ENCODE measurements at places on chromosomes 3 and 15. TPM values are rescaled to one million over a fixed set of nuclear protein-coding genes. Genes with fewer than 3 reads are reported as not detected.

DNA sequence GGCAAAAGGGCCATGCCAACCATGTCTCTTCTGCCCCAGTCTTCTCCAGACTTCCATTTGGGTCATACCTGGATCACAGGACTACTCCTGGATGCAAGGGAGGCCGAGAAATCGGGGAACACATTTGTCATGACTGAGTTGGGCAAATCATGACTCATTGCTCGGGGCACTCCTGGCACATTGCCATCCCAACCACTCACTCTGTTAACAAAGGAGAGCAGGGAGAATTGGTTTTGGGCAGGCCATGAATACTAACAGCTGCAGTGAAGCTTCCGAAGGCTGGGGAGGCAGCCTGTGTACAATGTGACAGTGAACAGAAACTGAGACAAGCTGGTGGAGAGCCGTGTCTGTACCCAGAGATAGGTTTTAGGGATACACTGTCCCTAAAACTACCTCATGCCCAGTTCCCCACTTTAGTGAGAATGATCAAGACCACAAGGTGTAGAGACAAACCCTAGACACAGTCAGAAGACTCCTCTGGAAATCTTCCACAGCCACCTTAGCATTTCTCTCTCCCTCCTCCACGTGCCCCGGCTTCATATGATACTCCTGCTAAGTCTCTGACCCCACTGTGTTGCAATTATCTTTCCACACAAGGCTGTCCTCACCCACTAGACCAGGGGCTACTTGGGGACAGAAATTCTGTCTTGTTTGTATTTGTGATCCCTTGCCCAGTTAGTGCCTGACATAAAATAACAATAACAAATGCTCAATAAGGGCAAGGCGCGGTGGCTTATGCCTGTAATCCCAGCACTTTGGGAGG lies 10.5 kb upstream of the BUB1B start:
- DNase-seq = no peak

DNA sequence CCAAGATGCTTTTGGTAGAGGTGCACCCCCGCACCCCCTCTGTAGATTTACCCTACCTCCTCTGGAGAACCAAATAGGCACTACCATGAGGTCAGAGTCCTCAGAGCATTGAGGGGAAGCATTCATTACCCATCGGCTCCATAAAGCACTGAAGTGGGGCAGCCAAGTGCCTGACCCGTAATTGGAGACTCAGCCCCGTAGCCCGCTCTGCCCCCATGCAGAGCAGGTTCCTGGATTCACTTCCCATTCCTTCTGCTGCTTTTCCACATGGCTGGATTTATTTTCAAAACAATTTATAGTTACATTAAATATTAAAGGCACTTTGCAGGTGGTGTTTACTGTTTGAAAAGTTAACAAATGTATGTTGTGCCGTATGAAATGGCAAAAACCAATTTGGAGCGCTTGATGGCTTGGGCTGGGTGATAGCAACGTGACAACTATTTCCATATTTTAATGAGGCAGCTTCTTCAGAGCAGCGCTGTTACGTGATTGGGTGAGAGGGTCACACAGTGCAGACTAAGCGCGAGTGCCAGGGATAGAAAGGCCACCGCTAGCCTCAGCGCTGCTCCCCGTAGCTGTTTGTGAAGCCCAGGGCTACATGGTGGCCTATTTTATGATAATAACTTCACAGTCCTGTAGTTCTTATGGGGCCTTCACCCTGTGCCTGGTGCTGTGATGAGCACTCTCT lies 373.8 kb upstream of the PROK2 start:
- no peak for DNase-seq

DNA sequence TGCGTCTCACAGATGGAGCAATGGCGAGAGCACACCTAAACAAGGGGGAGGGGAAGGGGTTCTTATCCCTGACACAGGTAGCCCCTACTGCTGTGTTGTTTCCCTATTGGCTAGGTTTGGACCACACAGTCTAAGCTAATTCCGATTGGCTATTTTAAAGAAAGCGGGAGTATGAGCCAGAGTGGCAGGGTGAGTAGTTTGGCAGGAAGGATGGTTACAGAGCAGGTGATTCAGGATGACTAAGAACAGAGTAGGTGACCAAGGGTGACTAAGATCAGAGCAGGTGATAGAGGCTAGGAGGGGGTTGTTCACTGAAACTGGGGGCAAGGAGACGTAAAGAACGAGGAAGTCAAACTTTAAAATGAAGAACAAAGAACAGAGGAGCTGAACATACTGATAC lies 511.8 kb downstream of the EDEM1 start:
- DNase-seq = no peak

- DNase-seq = no peak
Observed at GRCh38 chr15:94387442-94387841, 156.1 kb downstream of the MCTP2 start.

DNA sequence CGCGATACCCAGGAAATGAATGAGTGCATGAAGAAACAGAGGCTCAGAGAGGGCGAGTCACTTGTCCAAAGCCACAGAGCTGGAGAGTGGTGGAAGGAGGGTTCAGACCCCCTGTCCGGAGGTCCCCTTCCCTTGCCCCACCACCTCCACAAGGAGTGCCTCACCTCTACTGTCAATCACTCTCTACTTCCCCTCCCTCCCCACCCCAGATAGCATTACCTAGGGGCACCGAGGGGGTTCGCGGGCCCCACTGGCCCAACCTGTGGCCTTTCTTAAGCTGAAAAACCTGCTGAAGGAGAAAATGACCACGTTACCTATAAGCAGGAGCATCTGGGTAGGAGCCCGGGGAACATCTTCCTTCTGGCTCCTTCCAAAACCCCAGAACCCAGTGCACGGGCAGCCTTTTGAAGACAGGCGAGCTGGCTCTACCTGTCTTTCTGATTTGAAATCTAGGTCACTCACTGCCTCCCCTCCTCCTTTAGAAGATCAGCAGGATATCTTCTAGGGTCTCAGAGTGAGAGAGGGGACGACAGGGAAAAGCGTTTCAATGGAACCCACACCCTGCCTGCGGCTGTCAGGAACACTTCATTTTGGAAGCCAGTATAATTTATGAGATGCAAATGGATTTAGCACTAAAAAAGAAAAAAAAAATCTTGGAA lies 89.9 kb upstream of the MEF2A start:
- DNase-seq = no peak

DNA sequence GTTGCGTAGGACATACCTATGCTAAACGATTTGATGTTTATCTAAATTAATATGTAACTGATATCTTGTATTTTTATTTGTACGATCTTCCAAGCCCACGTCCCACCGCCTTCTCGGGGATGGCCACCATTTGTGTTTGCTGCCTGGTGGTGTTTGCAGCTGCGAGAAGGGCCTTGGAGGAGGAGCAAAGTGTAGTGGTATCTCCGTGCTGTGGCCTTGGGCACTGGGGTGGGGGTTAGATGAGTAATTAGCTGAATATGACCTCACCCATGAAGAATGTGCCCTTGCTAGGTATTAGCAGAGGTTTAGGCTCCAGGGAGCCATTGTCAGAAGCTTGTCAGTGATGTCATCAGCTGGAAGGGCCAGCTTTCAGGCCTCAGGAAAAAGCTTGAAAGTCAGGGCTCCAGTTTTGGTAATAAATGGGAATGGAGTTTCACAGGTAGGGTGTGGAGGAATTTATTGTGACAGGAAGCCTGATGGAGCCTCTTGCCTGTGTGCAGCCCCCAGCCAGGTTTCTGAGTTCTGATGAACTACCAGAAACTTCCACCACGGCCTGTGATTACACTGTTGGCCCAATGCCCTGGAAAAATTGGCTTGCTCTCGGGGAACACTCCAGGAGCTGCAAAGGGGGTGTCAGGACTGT lies 41.0 kb downstream of the FLNB start:
- DNase-seq = peak; percentile 46

- DNase-seq = no peak
Observed at GRCh38 chr3:171687581-171687980, 122.7 kb downstream of the PLD1 start.

GRCh38 chr3:97863031-97863430 lies 41.2 kb downstream of the CRYBG3 start:
- DNase-seq = no peak

- DNase-seq = no peak
Observed at GRCh38 chr3:71252466-71252865, 331.1 kb downstream of the FOXP1 start.

- DNase-seq = no peak
Observed at GRCh38 chr15:36449084-36449661, 130.3 kb upstream of the CDIN1 start.

- DNase-seq = no peak
Observed at GRCh38 chr15:36603987-36604386, 24.6 kb downstream of the CDIN1 start.

DNA sequence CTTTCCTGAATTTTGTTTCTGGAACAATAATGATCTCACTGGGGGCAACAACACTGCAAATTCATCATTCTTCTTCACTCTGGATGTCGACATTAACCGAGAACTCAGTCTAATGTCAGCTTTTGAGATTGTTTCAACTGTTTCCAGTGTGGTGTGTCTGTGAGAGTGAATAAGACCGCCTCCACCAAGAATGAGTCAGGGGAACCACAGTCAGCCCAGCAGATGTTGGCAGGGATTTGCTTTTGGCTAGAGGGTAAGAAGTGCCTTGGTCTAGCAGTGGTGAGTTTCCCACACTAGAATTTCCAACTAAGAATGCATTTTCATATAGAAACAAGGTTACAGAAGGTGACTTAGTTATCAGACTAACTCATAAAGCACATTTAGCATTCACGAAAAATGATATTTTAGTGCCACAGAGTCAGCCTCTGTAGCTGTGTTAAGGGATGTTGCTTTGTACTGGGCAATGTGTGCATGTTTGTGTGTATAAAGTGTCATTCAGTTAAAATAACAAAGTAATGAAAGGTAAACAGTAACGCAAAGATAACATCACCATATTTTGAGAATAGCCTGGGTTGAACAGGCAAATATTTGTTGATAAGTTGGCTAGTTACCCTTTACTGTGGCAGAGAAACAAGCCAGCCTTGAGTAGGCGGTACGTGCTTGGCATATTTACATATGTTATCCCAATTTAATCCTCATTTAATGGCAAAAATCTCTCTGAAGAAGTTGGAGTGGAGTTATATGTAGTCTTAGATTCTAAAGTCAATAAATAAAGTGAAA lies 33.8 kb downstream of the DRD3 start:
- no peak for DNase-seq

GRCh38 chr3:55166576-55167555 lies 239.0 kb upstream of the LRTM1 start:
- no peak for DNase-seq

DNA sequence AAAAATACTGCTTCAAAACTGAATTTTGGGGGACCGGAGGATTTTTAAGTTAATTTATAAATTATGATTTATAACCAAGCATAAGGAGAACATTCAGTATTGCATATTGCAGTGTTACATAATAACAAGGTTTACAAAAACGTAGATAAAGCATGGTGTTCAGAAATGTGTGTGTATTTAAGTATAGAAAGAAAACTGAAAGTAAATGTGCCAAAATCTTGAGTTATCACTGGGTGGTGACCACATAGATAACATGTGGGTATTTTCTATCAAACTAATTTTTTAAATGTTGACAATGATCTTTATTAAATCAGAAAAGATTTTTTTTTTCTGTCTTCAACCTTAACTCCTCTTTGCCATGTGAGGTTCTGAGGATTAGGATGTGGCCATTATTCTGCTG lies 32.6 kb downstream of the EIF2AK4 start:
- DNase-seq = no peak

- DNase-seq = no peak
Observed at GRCh38 chr3:57960174-57960505, 48.1 kb upstream of the FLNB start.

- no peak for DNase-seq
Observed at GRCh38 chr3:16357186-16358121, 92.4 kb downstream of the OXNAD1 start.

- DNase-seq = no peak
Observed at GRCh38 chr3:187767266-187768012, 22.2 kb upstream of the BCL6 start.

DNA sequence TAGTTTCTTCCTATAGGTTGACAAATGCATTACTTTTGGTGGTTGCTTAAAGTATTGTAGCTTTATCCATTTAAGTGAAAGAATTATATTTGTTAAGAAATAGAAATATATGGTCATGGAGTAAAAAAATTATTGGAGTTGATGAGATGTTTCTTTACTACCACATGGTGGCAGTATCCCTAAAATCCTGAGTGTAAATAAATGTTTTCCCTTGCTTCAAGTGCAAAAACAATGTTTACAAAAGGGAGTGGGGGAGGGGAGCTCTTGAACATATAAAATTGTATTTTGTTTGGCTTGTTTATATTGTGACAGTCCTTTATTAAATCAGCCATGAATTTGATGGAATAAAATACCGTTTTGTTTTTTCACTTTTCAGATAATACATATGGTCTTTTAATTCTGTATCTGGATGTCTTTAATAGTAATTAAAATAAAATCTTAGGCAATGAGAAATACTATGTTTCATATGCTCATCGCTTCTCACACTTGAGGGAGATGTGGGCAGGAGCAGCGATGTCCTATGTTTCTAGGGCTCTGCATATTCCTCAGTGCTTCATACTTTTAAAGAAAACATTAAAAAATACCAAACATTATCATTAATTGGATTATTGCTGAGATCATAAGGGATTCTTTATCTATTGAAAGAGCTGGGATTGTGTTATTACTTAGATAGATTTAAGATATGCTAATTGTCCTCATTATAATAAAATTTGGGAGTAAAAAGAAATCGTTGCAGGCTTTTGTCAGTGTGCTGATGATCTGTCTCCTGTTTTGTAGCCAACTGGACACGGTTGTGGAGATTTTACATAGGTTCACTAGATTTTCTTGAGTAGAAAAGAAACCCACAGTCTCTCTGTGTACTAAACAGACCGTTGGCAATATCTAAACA lies 349.7 kb downstream of the TUSC7 start:
- DNase-seq = no peak

- no peak for DNase-seq
Observed at GRCh38 chr15:77695961-77696582, 63.4 kb upstream of the LINGO1 start.

DNA sequence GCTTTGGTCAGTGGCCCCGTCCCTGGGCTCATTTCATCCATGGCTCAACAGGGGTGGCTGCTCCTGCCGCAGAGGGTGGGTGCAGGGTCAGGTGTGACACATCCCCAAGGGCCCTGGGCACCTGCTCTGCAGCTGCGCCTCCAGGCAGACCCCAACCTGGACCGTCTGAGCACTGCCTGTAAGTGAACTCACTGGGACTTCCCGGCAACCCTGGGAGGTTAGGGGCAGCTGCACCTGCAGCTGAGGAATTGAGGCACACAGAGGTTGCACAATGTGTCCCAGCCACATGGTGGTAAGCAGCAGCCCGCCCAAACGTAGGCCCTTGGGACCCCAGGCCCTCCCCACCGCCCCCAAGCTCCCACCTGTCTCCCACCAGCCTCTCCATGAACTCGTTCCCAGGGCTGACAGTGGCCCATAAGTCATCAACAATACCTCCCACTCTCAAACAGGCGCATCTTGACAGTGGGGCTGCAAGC lies 55.1 kb downstream of the PLXNA1 start:
- DNase-seq = no peak

- no peak for DNase-seq
Observed at GRCh38 chr3:21049334-21050062, 701.5 kb downstream of the ZNF385D start.

GRCh38 chr3:38455639-38456430 lies 2.1 kb downstream of the ACVR2B start:
- DNase-seq = no peak

The POTEB gene
- total RNA-seq = not detected

The DPP8 gene
- total RNA-seq = 36.6 TPM

The CAPN3 gene
- total RNA-seq = 2.0 TPM

The SERINC4 gene
- total RNA-seq = not detected

The PLCB2 gene
- total RNA-seq = 71.3 TPM

The EPHB3 gene
- total RNA-seq = 4.3 TPM

The ATP13A5 gene
- 0.23 TPM for total RNA-seq

The MESP1 gene
- not detected for total RNA-seq

The SPG11 gene
- total RNA-seq = 37.1 TPM

The MASP1 gene
- 0.56 TPM for total RNA-seq

The GOLGA6D gene
- total RNA-seq = 1.2 TPM

The GOLGA8T gene
- 0.41 TPM for total RNA-seq

The TFRC gene
- 23.5 TPM for total RNA-seq

The UPK1B gene
- total RNA-seq = not detected
